CD4-positive, alpha-beta T cell treated with Interleukin-21 for 1 hour (primary cell): ENCODE measurements at places on chromosomes 4 and X.

- no peak for DNase-seq
Measured at GRCh38 chr4:76905521-76905920, 7.6 kb upstream of the SOWAHB start.

GRCh38 chrX:27680726-27681125 is 90.6 kb downstream of the DCAF8L2 start:
- DNase-seq = no peak

GRCh38 chrX:110034036-110034435 is 31.1 kb downstream of the TMEM164 start:
- no peak for DNase-seq

- no peak for DNase-seq
Measured at GRCh38 chr4:40254608-40255392, 58.0 kb downstream of the RHOH start.

DNA sequence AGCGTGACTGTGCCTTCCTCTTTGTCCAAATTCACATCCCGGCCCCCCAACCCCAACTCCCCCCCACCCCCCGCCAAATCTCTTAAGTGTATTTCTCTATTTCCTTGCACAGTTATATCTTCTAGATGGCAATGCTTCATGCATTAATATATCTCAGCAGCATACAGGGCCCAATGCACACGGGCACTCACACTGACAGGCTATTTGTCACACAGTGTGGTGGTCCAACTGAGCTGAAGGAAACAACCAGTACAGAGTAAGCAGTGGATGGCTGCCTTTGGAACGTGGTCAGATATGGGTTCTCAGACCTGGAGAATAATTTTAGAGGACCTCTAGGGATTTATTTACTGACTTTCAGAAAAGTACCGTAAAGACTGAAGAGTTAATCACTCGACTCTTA is 681 bp downstream of the EXOC1 start:
- no peak for DNase-seq
